Natural killer cell (primary cell): ENCODE measurements at places on chromosomes 7 and 10. TPM values are rescaled to one million over a fixed set of nuclear protein-coding genes. Genes with fewer than 3 reads are reported as not detected.

- no peaks in the 10 kb centered on the region for H3K27me3 ChIP-seq
- H3K36me3 ChIP-seq, result no peaks in the 10 kb centered on the region
- H3K27ac ChIP-seq, result no peak overlapping the region
- no peaks in the 10 kb centered on the region for H3K4me1 ChIP-seq
- no peak overlapping the region for H3K4me3 ChIP-seq
- no peak for DNase-seq
Observed at GRCh38 chr10:31490858-31491504, 172.0 kb downstream of the ZEB1 start.

DNA sequence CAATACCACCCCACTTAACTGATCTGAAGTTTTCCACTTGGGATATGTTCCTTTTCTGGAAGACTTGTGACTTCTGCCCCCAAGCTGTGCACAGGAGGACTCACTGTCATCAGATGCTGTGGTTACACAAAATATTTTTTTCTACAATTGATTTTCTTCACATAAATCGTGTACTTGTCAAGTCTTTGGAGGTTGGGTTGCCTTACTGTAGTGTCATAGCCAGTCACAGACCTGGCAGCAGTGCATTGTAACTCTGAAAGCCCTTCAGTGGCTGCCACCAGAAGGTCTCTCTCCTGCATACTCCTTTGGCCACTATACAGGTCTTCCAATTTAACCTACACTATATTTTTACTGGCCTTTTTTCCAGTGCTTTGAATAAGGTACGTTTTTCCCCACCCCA lies 73.2 kb downstream of the SDK1 start:
- no peak overlapping the region for H3K4me3 ChIP-seq
- H3K27me3 ChIP-seq, result peaks cover 7% of the 10 kb centered on the region
- H3K4me1 ChIP-seq, result no peaks in the 10 kb centered on the region
- DNase-seq, result no peak

DNA sequence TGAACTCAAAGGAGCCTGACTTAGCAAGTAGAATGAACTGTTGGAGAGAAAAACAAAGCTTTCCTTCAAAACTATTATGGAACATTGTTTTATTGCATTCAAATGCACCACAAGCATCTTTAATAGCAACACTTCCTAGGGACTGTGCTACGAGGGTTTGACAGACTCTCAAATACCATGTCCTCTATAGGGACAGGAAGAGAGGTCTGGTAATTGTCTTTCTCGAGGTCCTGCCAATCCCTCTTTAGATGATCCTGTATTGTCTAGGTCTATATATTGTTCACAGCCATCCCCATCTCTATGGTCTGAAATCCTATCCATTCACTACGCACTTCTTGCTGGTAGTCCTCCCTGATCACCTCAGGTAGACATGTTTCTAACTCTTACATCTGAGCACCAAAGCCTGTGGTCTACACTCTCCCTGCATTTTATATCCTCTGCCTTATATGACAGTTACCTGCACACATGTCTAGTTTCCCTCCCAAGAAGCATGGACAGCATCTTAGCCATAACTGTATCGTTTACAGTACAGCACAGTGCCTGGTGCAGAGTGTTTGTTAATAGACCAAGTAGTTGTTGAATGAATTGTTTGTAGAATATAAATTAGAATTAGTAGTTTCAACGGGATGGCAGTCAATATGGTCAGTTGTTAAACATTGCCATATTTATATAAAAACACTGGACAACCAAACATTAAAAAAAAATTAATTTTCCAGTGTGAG lies 21.7 kb upstream of the LRRC17 start:
- no peak overlapping the region for H3K4me3 ChIP-seq
- H3K27me3 ChIP-seq, result no peaks in the 10 kb centered on the region
- no peaks in the 10 kb centered on the region for H3K4me1 ChIP-seq
- H3K27ac ChIP-seq, result no peak overlapping the region

DNA sequence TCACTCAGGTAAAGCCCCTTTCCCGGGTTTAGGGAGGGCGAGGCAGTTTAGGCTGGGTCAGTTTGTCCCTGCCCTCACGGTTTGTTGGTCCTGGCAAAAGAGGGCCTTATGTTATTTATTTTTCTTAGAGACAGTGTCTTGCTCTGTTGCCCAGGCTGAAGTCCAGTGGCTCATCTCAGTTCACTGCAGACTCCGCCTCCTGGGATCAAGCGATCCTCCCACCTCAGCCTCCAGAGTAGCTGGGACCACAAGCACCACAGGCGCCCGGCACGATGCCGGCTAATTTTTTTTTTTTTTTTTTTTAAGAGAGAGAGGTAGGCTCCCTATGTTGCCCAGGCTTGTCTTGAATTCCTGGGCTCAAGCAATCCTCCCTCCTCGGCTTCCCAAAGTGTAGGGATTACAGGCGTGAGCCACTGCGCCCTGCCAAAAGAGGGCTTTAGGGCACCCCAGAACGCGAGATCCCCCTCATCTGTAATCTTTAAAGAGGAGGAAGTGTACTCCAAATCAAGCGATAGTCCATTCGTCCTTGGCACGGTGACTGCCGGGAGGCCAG lies 626 bp upstream of the BMS1 start:
- DNase-seq, result no peak
- H3K4me1 ChIP-seq, result peaks cover 13% of the 10 kb centered on the region
- peaks cover 24% of the 10 kb centered on the region for H3K36me3 ChIP-seq
- peak overlapping the region; percentile 87 for H3K27ac ChIP-seq
- no peaks in the 10 kb centered on the region for H3K27me3 ChIP-seq

DNA sequence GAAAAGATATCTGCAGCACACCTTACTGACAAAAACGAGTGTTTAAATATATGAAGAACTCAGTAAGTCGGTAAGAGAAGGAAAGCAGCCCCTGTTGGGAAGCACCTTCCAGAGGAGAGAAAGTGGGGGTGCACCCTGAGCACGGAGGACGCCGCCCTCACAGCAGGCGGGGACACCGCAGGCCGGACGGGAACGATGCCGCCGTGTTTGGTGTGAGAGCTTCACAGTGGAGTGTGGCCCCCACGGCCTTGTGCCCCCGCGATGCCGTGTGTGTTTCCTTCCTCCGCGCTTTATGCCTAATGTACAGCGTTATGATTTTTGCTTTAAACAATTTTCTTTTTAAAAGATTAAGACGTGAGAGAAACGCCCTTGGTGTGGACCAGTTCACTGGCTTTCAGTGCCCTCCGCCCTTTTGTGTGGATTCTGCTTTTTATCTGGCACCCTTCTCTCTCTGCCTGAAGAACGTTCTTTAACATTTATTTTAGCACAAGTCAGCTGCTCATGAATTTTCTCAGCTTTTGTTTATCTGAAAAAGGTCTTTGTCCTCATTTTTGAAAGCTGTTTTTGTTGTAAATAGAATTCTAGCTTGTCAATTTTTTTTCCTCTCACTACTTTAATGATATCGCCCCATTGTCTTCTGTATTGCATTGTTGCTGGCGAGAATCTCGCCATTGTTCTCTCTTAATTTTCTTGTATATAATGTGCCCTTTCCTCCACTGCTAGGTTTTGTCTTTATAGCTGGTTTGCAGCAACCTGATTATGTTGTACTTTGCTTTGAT lies 110.7 kb downstream of the INPP5A start:
- no peak overlapping the region for H3K27ac ChIP-seq
- no peaks in the 10 kb centered on the region for H3K27me3 ChIP-seq

DNA sequence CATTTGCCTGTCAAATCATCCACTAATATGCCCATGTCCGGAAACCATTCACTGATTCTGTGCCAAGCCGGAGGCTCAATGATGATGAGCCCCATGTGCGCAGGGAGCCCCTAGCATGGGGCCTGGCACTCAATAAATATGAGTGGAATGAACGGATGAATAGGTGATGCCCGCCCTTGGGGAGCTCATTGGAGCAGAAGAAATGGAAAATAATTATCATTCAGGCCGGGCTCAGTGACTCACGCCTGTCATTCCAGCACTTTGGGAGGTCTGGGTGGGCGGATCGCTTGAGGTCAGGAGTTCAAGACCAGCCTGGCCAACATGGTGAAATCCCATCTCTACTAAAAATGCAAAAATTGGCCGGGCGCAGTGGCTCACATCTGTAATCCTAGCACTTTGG lies 11.0 kb downstream of the RHBDD2 start:
- no peak overlapping the region for H3K4me3 ChIP-seq
- no peaks in the 10 kb centered on the region for H3K27me3 ChIP-seq
- no peak for DNase-seq
- peaks cover 20% of the 10 kb centered on the region for H3K36me3 ChIP-seq
- no peak overlapping the region for H3K27ac ChIP-seq

- no peaks in the 10 kb centered on the region for H3K36me3 ChIP-seq
- H3K27ac ChIP-seq, result peak overlapping the region; percentile 85
- peaks cover 86% of the 10 kb centered on the region for H3K4me1 ChIP-seq
Observed at GRCh38 chr7:143376396-143376795, 4.7 kb upstream of the ZYX start.

DNA sequence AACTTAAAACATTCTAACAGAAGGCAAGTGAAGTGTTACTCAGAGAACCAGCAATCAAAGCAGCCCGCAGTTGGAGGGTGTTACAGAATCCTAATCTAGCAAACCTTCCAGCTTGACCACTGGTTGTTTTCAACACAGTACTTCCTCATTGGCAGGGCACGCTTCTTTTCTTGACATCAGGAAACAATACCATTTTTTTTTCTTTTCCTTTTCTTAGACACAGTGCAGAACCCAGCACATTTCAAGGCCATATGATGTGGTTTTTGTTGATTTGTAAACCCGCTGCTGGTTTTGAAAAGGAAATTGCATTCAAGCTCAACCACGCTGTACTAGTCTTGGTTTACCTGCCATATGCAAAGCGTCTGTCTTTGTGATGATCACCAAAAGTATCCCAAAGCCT lies 33.4 kb downstream of the RHOBTB1 start:
- no peak overlapping the region for H3K4me3 ChIP-seq
- no peaks in the 10 kb centered on the region for H3K4me1 ChIP-seq
- H3K27ac ChIP-seq, result no peak overlapping the region
- no peaks in the 10 kb centered on the region for H3K36me3 ChIP-seq
- no peaks in the 10 kb centered on the region for H3K27me3 ChIP-seq

GRCh38 chr7:141053626-141054025 lies 20.2 kb upstream of the TMEM178B start:
- no peak overlapping the region for H3K4me3 ChIP-seq
- peak; percentile 45 for DNase-seq
- peak overlapping the region; percentile 65 for H3K27ac ChIP-seq
- H3K4me1 ChIP-seq, result peaks cover 14% of the 10 kb centered on the region
- H3K36me3 ChIP-seq, result no peaks in the 10 kb centered on the region

DNA sequence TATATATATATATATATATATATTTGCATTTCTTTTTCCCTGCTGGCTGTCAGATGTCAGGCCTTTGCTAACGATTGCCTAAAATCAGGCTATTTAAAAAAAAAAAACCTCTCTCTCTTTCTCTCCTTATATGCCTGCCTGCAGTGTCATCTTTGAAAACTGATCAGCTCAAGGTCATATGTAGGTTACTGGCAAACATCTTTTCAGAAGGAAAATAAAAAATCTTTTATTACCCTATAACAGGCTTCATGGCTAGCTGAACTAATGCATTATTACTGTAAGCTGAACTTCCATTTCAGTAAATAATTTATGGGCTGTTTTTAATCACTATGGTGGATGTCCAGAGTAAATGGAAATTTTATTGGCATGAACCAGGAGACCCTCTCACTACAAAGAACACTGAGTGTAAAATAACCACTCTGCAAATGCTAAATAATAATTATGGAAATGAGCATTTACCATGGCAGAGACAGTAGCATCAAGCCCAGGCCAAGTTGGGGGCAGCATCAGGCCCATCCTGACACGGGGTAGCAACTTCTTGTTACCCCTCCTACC lies 29.3 kb downstream of the HSPA12A start:
- no peak for DNase-seq
- no peak overlapping the region for H3K27ac ChIP-seq
- no peak overlapping the region for H3K4me3 ChIP-seq
- H3K36me3 ChIP-seq, result no peaks in the 10 kb centered on the region

DNA sequence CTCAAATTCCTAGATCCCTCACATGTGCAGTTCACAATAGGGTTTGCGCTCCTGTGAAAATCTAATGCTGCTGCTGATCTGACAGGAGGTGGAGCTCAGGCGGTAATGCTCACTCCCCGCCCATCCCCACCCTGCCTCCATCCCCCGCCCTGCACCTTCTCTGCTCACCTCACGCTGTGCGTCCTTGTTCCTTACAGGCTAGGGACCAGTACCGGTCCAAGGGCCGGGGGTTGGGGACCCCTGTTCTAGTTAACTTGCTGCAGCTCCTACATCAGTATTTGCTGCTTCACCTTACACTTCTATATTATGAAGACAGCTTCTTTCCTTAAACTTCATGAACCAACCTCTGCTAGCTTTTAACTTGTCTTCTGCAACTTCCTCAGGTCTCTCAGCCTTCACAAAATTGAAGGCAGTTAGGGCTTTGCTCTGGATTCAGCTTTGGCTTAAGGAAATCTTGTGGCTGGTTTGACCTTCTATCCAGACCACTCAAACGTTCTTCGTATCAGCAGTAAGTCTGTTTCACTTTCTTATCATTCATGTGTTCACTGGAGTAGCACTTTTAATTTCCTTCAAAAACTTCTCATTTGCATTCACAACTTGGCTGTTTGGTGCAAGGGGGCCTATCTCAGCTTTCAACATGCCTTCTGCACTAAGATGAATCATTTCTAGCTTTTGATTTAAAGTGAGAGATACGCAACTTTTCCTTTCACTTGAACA lies 1.7 kb upstream of the TNKS2 start:
- no peak for DNase-seq
- peaks cover 2% of the 10 kb centered on the region for H3K36me3 ChIP-seq
- peaks cover 5% of the 10 kb centered on the region for H3K4me1 ChIP-seq
- peak overlapping the region; percentile 89 for H3K27ac ChIP-seq
- no peaks in the 10 kb centered on the region for H3K27me3 ChIP-seq

DNA sequence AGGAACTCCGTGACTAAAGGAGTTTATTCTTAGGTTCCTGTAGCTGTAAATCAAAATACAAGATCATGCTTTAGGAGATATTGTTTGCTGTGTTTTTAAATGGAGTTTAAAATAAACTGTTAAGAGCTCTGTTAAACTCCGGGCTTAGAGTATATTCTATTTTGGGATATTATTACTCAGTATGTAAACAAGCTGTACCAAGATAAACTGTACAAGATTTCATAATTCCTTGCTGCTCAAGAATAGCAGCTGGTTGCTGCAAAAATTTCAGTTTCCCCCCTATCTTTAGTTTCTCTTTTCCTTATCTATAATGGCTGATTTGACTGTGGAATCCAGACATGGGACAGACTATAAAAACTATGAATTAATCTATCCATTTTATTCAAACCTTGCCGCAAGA lies 215.7 kb downstream of the HTR7 start:
- DNase-seq, result no peak
- no peak overlapping the region for H3K4me3 ChIP-seq
- H3K4me1 ChIP-seq, result no peaks in the 10 kb centered on the region
- H3K27me3 ChIP-seq, result no peaks in the 10 kb centered on the region

VSTM2A gene
- total RNA-seq, result not detected

SNCG gene
- total RNA-seq, result not detected

SPDYE6 gene
- not detected for total RNA-seq

BMPER gene
- total RNA-seq, result 0.64 TPM
